ENCODE measurements at places on chromosomes 7 and 10. TPM values are rescaled to one million over a fixed set of nuclear protein-coding genes. Genes with fewer than 3 reads are reported as not detected.

AZGP1 gene
- total RNA-seq = not detected

CALHM3 gene
- total RNA-seq = not detected

CDK13 gene
- 78.1 TPM for total RNA-seq

DEPP1 gene
- 3.6 TPM for total RNA-seq

RET gene
- total RNA-seq = 0.22 TPM

NUTM2A gene
- 0.66 TPM for total RNA-seq

RSPH10B gene
- under 0.01 TPM for total RNA-seq

ADRB1 gene
- total RNA-seq = not detected

C1GALT1 gene
- total RNA-seq = 20.6 TPM

MLXIPL gene
- not detected for total RNA-seq

KEL gene
- not detected for total RNA-seq

ADARB2 gene
- not detected for total RNA-seq

LOXL4 gene
- total RNA-seq = 70.5 TPM

DOCK1 gene
- 84.5 TPM for total RNA-seq

OR9A4 gene
- not detected for total RNA-seq

NPY gene
- total RNA-seq = not detected

PTF1A gene
- not detected for total RNA-seq

TAS2R41 gene
- total RNA-seq = 0.29 TPM

C10orf53 gene
- total RNA-seq = not detected

SORCS1 gene
- total RNA-seq = not detected

MOGAT3 gene
- not detected for total RNA-seq

IFIT2 gene
- 2.7 TPM for total RNA-seq

TMEM139 gene
- total RNA-seq = not detected

C10orf143 gene
- total RNA-seq = 0.29 TPM

ZNF775 gene
- total RNA-seq = 4.2 TPM

PLEKHS1 gene
- total RNA-seq = not detected

SLC16A12 gene
- total RNA-seq = 0.14 TPM

EGFR gene
- 99.8 TPM for total RNA-seq

PRKAG2 gene
- total RNA-seq = 15.6 TPM

FAM25C gene
- total RNA-seq = not detected

KAZALD1 gene
- total RNA-seq = 12.2 TPM

AMZ1 gene
- total RNA-seq = 0.88 TPM

JCAD gene
- total RNA-seq = 10.2 TPM

CARD11 gene
- total RNA-seq = 0.88 TPM

SPDYE9 gene
- not detected for total RNA-seq

ZNF488 gene
- total RNA-seq = not detected

LEP gene
- not detected for total RNA-seq

CRTAC1 gene
- not detected for total RNA-seq

SNX10 gene
- 0.72 TPM for total RNA-seq

SKIDA1 gene
- under 0.01 TPM for total RNA-seq
